ENCODE measurements at places on chromosomes 1 and 21. TPM values are rescaled to one million over a fixed set of nuclear protein-coding genes. Genes with fewer than 3 reads are reported as not detected.

Gene RRAGC
- 28.4 TPM for total RNA-seq

Gene PPIAL4G
- 0.09 TPM for total RNA-seq

Gene SPRR1B
- not detected for total RNA-seq

Gene SRM
- total RNA-seq = 71.2 TPM

Gene SPRR4
- not detected for total RNA-seq

Gene SNX7
- 39.3 TPM for total RNA-seq

Gene OR2T10
- total RNA-seq = not detected

Gene INAVA
- total RNA-seq = 0.36 TPM

Gene SLC6A17
- total RNA-seq = 0.21 TPM

Gene AADACL3
- not detected for total RNA-seq

DNA sequence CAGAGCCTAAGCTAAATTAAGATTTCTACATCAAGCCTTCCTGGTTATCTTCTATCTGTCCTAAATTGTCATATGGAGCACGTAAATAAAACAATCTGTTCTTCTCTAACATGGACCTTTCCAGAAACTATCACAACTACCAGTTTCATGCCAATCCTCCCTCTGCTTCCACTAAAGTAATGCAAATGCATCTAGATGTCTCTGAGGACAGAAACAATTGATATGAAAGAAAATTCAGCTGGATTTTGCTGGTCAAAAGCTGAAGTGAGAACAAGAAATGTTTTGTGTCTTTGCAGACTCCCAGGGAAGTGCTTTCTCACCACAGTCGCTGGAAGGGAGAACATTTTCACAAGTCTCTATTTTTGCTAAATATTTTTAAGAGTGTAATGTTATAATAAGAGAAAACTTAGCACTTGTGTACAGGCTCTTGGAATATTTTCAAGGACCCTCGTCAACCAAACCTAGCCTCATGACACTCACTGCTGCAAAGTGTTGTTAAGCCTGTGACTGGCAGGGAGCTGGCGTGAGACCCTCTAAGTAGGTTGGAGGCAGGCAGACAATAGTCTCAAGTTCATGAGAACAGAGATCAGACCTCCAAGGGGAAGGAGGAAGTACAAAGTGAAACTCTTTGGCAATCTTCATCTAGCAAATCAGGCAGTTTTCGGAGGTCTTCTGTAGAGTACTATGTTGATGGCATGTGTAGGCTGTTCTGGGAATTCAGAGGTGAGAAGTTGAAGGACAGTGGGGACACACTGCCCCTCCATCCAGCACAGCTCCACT lies 38.8 kb downstream of the DNASE2B start:
- DNase-seq = no peak

GRCh38 chr1:183303901-183304300 lies 114.3 kb downstream of the NMNAT2 start:
- no peak for DNase-seq

DNA sequence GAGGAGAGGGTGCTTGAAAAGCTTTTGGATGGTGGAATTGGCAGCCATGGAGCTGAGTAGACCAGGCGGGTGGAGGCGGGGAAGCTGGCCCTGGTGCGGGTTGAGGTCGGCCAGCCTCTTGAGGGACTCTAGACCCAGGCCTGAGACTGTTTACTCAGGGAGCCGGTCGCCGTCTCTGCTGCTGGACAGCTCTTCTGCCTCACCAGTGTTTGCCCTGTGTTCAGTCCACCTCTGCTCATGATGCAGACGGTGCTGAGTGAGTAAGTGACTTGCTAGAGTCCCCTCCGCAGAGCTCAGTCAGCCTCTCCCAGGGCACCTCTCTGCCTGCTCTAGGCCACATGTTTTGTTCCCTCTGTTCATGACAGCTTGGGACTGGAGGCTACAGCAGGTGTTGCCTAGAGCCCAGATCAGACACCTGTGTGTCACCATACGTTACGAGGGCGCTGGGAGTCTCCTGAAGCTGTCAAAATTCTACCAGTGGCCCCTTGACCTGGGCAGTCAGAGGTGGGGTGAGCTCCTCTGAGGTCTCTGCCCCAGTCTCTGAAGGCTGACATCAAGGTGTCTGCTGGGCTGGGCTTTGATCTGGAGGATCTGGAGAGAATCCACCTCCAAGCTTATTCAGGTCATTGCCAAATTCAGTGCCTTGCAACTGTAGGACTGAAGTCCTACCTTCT lies 73.5 kb upstream of the WNT4 start:
- no peak for DNase-seq

GRCh38 chr1:51504806-51505525 lies 14.1 kb downstream of the EPS15 start:
- no peak for DNase-seq

- no peak for DNase-seq
Measured at GRCh38 chr1:244254467-244254866, 197.2 kb downstream of the ADSS2 start.

- no peak for DNase-seq
Measured at GRCh38 chr1:90402893-90403849, 313.9 kb downstream of the BARHL2 start.

- no peak for DNase-seq
Measured at GRCh38 chr1:190226006-190226405, 251.7 kb downstream of the BRINP3 start.

- no peak for DNase-seq
Measured at GRCh38 chr1:234989019-234989418, 139.6 kb downstream of the TOMM20 start.

DNA sequence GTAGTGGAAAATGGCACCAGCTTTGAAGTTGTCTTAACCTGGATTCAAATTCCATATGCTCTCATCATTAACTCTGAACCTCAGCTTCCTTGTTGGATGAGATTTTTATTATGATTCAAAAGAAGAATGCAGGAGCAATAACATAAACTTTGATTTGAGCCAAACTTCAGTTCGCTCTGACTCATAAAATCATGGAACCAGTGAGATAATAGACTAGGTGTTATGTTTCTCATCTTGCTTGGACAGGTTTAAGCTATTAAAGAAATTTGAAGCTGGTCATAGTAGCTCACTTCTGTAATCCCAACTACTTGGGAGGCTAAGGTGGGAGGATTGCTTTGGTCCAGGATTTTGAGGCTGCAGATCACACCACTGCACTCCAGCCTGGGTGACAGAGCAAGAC lies 172.8 kb downstream of the CLEC20A start:
- no peak for DNase-seq

- no peak for DNase-seq
Measured at GRCh38 chr1:89972024-89972423, 22.9 kb upstream of the ZNF326 start.

DNA sequence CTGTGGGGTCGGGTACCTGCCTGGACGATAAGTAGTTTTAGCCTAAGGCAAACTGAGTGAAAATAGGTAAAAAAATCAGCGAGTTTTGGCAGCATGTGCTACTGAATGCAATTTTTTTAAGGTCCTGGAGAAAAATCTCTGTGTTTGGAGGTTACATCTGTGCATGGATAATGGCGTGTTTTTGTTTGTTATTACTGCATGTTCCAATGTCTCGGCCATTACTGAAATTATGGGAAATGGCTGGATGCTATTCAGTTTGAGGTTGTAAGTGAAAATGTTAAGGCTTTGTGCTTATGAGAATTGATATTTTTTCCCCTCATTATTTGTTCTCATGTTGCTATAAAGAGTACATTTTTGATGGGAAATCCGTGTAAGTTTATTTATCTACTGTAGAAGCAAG lies 441.7 kb downstream of the PRDM2 start:
- DNase-seq = no peak

- no peak for DNase-seq
Measured at GRCh38 chr1:45846931-45847330, 43.5 kb downstream of the MAST2 start.

DNA sequence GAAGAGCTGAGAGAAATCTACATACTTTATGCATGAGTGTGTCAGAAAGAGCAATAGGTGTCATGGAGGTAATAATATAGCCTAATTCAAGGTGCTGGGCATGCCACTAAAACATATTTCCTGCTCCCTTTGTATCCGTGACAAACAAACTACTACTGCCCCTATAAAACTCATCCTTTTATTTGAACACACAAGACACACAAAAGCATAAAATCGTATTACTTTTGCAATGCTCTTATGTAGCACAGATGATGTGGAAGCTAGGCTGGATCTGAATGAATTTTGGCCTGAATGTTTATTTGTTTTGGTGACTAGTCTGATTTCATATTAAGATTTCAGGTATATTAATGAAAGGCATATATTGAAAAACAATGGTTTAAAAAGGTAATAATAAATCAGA lies 239.3 kb upstream of the NEGR1 start:
- no peak for DNase-seq

GRCh38 chr21:21818898-21819297 lies 820.7 kb downstream of the NCAM2 start:
- DNase-seq = no peak

DNA sequence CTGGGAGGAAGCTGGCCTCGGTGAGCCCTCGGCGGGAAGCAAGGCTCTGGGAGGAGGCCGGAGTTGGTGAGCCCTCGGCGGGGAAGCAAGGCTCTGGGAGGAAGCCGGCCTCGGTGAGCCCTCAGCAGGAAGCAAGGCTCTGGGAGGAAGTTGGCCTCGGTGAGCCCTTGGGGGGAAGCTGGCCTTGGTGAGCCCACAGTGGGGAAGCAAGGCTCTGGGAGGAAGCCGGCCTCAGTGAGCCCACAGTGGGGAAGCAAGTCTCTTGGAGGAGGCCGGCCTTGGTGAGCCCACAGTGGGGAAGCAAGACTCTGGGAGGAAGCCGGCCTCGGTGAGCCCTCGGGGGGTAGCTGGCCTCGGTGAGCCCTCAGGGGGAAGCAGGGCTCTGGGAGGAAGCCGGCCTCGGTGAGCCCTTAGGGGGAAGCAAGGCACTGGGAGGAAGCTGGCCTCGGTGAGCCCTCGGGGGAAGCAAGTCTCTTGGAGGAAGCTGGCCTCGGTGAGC lies 36.0 kb downstream of the KRTAP10-1 start:
- no peak for DNase-seq

DNA sequence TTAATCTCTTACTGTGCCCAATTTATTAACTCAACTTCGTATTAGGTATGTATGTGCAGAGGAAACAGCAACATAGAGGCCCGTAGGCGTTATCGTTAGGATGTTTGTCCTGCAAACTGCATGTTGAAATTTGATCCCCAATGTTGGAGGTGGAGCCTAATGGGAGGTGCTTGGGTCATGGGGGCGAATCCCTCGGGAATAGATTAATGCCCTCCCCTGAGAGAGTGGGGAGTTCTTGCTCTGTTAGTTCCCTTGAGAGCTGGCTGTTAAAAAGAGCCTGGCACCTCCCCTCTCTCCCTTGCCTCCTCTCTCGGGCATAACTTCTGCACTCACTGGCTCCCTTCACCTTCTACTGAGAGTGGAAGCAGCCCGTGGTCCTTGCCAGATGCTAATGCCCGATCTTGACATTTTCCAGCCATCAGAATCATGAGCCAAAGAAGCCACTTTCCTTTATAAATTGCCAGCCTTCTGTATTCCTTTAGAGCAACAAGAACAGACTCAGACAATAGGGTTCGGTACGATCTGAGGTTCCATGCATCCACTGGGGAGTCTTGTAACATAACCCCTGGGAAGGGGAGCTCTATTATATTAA lies 149.0 kb upstream of the RAB4A start:
- DNase-seq = no peak

DNA sequence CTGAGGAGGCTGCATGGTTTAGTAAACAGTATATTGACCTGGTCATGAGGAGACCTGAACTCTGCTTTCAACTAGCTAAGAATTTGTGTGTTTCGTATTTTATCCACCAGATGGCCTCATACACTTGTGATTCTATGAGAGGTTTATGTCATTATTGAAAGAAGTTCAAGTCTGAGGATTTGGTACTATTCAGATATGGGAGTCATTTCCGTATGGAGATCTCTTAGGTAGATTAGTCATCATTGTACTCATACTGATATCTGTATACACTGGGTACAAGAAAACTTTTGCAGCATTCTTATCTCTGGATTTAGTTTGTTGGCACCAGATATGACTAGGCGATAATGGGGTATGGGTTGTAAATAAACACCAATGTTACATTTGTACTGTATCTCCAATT lies 26.6 kb downstream of the ATF6 start:
- DNase-seq = no peak

- no peak for DNase-seq
Measured at GRCh38 chr21:46662765-46663500, 27.5 kb downstream of the PRMT2 start.

- peak; percentile 18 for DNase-seq
Measured at GRCh38 chr1:18965206-18966173, 9.0 kb upstream of the IFFO2 start.

DNA sequence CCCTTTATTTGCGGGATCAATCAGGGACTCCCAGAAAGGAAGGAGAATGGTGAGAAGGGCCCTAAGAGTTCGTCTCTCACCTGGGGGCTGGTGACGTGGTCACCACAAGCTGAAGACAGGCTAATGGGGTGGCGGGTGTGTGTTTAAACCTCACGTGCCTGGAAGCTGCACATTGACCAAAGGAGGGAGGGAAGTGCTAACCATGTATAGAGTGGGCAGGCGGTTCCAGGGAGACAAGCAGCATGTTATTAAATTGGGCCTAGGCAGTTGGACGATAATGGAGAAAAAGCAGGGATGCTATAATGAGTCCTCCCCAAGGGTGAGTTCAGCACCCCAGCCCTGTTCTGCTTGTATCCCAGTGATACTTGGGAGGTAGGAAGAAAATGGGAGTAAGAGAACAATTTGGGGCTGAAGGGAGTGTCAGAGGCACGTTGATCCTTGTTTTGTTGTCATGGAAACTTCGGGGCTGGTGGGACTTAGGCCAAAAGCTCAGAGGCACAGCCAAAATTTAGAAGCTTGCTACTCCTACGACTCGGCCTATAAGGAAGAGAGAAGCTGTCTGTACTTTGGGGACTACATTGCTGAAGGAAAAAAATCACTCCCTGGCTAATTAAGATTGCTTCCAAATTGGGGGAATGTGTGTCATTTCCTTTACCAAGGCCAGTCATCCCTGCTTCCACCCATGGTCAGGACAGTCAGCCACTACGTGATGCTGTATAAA lies 33.2 kb upstream of the EPHA8 start:
- DNase-seq = no peak

DNA sequence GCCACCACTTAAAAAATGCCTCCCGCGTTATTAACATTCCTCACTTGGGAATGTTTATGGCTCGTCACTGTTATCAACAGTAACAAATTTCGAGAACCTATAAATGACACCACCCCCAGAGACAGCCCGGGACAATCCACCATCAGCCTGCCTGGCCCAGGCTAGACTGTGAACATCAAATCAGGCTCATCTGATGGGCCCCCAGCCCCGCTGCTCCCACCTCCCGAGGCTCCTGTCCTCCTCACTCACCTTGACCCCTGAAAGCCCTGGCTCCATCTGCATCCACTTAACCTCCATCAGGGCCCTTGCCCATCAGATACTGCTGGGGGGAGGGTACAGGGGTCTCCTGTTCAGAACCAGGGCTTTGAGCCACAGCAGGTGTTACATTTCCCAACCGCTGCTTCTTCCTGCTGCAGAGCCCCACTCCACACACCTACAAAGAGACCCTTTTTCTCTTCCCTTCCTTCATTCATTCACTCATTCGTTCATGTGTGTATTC lies 156.5 kb upstream of the VAMP3 start:
- DNase-seq = peak; percentile 64

GRCh38 chr1:5725855-5726585 lies 266.2 kb downstream of the NPHP4 start:
- DNase-seq = no peak

- DNase-seq = no peak
Measured at GRCh38 chr1:31539329-31539728, 37.0 kb upstream of the TINAGL1 start.

Data from aorta (tissue), 5 donors.